CD4-positive, alpha-beta T cell treated with Interleukin-15 for 1 hour (primary cell): ENCODE measurements at places on chromosomes 7 and 10.
A peak's percentile ranks its signal among the peaks of the same experiment; 100 is the strongest.

DNA sequence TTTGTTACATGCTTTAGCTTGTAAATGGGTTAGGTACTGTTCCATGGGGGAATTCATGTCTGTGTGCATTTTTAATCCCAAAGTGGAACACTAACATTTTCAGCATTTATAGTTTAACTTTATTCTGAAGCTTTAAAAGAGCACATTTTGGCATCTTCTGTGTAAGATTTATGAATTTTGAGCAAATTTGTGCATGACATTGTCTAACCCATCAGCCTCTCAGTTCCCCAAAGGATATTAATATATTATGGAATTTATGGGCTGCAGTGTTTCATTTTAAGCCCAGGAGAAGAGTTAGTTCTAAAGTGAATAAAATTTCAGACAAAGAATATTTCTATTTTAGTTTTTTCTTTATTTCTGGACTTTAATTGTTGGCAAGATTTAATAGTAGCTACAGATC is 421.4 kb downstream of the PLXDC2 start:
- DNase-seq, result no peak

- no peak for DNase-seq
Observed at GRCh38 chr7:149815121-149815520, 23.1 kb upstream of the ZNF862 start.

GRCh38 chr7:128799451-128799850 is 7.7 kb downstream of the CCDC136 start:
- DNase-seq, result no peak

- DNase-seq, result no peak
Observed at GRCh38 chr10:129838794-129839193, 125.3 kb downstream of the EBF3 start.

DNA sequence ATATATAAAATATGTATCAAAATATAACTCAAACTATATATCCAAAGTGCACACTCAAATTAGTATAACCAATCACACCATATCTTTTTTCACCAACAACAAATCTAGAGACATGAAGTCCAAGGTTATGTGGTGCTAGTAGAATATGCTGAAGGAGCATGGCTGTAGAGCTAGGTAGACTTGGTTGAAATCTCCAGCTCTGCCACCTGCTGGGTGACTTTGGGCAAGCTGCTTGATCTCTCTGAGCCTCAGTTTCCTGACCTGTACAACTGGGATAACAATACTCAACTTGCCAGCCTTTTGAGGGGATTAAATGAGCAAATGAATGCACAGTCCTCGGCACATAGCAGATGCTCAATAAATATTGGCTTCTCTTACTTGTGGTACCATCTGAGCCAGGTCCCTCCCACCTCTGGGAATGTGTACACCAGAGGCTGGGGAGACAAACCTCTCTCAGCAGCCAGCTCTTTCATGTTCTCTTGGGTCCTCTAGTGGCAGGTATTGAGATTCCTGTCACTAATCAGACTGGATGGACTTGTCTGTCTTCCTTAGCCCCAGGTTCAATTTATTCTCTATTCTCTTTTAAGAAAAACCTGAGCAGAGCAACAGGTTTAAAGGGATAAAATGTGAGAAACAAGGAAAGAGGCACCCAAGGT is 94.3 kb upstream of the PDE1C start:
- DNase-seq, result no peak

DNA sequence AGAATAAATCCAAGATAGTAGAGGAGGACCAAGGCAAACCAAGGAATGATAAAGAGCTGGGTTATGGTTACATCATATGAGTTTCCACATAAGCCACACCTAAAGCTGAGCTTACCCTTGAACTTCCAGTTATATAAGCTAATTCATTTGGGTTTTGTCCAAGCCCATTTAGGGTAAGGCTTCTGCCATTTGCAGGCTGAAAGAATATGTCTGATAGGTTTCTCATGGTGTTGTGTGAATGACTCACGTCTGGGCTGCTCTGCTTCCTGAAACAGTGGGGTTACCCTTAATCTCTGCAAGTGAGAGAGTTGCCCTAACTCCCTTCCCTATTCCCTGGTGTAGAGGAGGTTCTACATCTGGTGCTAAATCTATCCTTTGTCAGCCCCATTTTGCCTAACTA is 60.8 kb downstream of the PTTG1IP2 start:
- DNase-seq, result peak; percentile 26

DNA sequence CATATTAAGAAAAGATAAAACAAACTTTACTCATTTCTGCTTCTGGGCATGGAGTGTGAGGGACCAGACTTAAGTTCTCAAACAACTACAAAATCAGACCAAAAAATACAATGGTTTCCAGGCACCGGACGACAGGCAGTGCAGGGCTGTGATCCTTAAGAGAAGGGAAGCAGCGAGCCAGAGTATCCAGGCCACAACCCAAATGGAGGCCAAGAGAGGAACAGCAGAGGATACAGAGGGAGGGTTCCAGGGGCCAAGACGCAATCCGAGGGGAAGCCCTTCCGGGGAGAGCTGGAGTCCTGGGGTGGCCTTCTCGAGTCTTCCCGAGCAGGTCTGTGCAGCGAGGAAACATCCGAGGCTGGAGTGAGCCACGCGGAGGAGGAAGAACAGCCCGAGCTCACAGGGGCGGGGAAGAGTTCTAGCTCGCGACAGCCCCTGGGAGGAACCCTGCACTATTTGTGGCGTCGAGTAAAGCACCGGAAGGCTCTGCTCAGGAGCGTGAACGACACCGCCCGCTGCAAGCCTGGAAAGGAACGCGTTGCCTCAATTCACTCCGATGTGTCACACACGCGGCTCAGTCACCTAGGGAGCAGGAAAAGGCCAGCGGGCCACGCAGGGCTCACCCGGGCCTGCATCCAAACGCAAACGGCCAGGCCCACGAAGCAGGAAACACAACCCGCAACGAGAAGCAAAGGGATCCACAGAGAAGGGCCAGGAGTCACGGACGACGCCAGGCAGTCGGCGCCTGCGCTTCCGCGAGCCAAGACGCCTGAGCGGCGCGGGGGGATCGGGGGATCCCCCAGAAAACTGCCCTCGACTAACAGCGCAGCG is 933 bp upstream of the RNF32 start:
- no peak for DNase-seq

DNA sequence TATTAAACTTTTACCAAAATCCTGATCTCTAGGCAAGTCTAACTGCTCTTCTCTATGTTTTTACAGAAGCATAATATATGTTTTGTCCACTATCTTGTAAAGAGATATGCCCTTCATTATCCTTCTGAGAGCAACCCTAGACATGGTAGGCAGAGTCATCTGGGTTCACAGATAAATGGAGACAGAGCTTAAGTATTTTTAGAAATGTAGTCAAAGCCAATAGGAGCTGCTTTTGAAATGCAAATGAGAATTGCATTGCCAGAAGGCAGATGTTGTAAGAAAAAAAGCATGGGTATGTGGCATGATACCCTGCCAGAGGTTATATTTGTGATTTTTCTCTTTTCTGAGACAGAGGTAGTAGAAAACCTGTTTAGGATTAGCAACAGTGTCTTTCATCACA is 964.8 kb downstream of the SORCS3 start:
- DNase-seq, result no peak

- DNase-seq, result no peak
Observed at GRCh38 chr10:24396396-24396795, 187.5 kb downstream of the KIAA1217 start.

DNA sequence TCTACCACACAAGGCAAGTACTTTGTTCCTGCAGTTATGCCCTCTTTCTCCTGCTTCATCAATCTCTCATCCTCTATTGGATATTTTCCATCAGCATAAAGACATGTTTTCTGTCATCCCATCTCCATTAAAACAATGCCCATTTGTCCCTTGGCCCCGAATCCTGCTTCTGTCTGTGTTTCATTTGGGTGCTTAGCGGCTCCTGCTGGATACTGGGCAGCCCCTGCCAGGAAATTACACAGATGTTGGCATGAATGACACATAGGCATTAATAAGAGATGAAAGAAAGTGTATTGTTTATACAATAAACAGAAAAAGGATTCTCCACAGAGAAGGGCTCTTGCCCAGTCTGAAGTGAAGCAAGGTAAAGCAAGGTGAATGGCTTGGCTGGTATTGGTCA is 765.3 kb downstream of the REEP3 start:
- DNase-seq, result no peak

- DNase-seq, result no peak
Observed at GRCh38 chr7:55046582-55047342, 27.9 kb downstream of the EGFR start.

DNA sequence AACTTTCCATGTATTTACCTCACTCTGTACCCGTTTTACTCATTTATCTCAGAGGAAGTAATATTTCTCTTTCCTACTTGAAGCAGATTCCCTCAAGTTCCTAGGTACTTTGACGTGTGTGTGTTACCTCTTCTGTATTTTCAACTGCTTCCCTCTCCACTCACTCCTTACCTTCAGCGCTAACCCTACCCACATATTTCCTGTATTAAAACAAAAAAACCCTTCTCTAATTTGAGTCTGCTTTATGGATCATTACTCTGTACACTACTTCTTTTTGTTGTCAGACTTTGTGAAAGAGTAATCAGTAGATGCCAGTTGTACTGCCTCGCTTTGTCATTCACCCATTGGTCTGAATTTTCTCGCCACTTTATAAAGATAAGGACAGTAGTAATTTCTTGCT is 74.0 kb downstream of the CDK13 start:
- no peak for DNase-seq

DNA sequence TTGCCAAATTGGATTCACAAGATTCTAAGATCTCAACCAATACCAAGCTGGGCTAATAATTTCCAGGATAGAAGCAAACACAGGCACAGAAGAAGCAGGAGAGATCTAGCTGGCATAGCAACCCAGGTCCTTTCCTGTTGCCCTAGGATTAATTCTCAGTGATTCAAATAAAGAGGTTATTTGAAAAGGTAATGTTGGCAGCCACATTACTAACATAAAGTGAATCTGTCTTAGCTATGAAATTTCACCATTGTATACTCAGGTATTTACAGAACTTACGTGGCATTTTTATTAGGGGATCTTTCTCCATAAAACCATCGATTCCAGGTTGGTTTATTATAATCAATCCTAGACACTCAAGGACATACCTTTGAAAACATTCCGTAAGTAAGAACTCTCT is 379.3 kb upstream of the POM121L12 start:
- DNase-seq, result no peak

GRCh38 chr7:5282543-5283316 is at the start of gene SLC29A4:
Gene SLC29A4 (plus strand): TSS chr7:5282943. CDS start chr7:5287817, 4,874 bp downstream.
- DNase-seq, result no peak

GRCh38 chr7:154892459-154892858 is 110.5 kb downstream of the PAXIP1 start:
- DNase-seq, result no peak

- DNase-seq, result no peak
Observed at GRCh38 chr7:16695621-16696237, 49.7 kb downstream of the BZW2 start.

GRCh38 chr7:149304006-149304405 is 42.0 kb downstream of the ZNF783 start:
- DNase-seq, result no peak

DNA sequence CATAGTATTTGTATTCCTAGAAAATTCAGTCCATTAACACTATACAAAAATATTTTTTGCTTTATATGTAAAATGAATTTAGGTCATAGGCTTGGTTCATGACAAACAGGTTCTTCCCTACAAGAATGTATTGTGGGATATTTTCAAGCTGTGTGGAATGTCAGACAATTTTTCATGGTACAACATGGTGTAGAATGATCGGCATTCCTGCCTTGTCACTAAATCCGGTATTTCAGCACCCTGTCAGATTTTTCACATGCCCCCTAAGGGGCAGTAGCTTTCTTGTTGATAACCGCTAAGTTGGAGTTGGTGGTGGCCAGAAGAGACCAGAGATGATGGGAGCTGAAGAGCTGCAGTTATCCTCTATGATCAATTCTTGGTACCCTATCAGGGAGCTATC is 154.3 kb downstream of the SORCS3 start:
- no peak for DNase-seq

GRCh38 chr10:61618388-61618961 is 44.3 kb upstream of the CABCOCO1 start:
- no peak for DNase-seq

- no peak for DNase-seq
Observed at GRCh38 chr7:45588466-45588865, 14.3 kb downstream of the ADCY1 start.

DNA sequence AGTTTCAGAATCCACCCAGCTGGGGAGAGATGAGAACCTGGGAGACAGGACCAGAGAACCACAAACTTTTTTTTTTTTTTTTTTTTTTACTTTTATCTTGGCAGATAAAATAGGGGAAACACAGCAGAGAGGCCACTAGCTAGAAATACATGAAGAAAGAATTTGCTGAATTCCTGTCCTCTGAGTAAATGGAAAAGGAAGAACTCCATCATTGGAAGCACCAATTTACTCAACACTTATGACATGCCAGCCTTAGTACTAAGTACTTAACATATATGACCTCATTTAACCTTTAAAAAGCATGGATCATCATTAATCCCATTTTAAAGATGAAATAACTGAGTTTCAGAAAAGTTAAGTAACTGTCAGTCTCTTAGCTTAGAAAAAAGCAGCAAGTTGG is 343.0 kb upstream of the NPSR1 start:
- no peak for DNase-seq

DNA sequence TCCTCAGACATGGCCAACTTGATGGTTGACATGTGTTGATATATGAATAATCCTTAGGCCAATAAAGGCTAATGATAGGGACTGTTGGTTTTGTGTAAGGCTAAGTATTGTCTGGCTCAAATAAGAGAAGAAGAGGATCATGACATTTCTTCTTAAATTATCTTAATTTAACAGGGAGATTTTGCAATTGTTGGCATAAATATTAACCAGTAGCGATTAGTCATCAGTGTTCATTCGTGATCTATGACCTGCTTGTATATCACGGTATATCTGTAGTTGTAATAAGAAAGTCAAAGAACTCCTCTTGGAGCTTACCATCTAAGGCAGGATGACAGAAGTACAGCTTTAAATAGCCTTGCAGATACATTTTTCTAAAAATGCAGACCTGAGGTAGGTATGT is 196.4 kb downstream of the CREB5 start:
- no peak for DNase-seq

- DNase-seq, result no peak
Observed at GRCh38 chr10:102813734-102814452, 23.3 kb downstream of the CYP17A1 start.

- no peak for DNase-seq
Observed at GRCh38 chr10:22911889-22912762, 15.7 kb upstream of the ARMC3 start.
